NCI-H187 (cell line): ENCODE measurements at places on chromosomes 3 and 15.
A peak's percentile ranks its signal among the peaks of the same experiment; 100 is the strongest.

GRCh38 chr3:123344175-123344906, 104.5 kb downstream of the ADCY5 start:
- no peak for DNase-seq

DNA sequence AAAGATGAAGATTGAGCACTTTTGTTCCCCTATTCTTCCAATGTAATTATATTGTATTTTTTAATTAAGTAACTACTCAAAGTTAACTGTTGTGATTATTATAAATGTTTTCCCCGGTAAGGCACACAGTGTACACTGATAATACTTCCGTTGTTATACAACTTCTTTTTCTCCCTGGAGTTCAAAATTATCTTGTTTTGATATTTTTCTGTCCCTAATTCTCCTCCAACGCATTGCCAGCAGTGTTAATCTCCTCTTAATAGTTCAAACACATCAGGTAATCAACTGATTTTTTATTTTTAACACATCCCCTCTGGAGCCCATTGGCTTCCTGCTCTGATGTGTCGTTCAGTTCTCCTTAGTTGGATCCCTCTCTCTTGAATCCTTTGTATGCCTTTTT, 32.3 kb upstream of the MFSD1 start:
- DNase-seq = no peak

DNA sequence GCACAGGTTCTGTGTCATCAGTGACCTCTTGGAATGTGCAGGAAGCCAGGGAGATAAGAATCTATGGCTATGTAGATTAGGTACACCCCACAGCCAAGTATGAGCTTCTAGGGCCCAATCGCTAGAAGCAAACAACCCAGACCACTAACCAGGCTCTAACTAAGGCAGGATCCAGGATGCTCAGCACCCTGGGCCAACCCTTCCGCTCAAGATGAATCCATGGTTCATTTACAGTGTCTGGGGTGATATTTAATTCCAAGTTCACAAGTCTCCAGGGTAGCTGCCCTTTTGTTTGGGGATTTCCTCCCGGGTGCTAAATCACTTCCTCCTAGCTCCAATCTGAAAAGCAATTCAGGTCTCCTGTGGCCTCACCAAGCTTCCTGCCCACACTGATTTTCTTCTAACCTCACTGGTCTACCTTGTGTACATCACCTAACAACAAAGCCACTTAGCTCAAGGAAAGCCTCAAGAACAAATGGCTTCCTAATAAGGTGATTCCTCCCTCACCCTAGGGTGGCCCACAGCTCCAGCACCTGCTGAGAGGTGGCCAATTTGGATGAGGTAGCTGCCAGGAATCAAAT, 2.4 kb downstream of the EHD4 start:
- no peak for DNase-seq

DNA sequence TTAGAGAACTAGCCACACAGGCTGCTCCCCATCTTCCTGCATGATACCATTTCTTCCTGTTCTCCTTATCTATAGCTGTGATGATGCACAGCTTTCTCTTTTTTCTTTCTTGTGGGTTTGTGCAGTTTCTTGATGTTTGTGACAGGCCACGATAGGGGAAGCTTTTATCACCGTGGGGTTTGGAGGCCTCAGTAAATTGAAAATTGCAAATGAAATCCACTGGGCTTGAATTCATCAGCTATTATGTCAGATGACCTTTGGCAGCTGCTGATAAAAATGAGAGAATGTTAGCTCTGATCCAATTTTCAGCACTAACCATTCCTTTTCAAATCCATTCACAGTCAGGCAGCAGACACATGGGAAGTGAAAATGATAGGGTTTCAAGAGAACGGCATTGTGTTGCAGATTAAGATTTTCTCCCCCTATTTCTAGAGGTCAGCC, 176.9 kb upstream of the SOX2 start:
- DNase-seq = no peak

DNA sequence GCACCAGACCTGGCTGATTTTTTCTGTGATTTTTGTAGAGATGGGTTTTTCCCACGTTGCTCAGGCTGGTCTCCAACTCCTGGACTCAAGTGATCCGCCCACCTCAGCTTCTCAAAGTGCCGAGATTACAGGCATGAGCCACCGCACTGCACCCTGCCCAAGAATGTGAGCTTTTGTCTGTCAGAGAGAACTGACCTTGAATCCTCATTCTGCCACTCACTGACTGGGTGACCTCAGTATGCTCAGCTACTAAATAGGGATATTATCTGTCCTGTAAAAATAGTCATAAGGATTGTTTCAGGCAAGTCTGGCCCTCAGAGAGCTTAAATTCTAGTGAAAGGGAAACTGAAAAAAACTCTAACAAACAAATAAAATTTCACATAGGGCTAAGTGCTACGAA, 2.1 kb upstream of the RFT1 start:
- no peak for DNase-seq

DNA sequence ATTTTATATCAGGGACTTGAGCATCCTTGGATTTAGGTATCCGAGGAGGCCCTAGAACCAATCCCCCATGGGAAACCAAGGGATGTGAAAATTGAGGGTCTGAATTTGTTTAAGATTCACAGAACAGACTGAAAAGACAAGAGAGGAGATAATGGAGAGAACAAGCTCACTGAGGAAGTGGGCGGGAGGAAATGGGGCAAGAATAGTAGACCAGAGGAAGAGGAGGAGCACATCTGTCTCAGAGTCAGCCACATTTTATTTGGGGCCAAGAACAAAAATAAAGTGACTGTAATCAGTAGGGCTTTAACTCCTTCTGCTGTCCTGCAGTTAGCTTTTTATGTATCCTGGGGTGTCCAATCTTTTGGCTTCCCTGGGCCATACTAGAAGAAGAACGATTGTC, 63.8 kb downstream of the BLM start:
- DNase-seq = no peak

DNA sequence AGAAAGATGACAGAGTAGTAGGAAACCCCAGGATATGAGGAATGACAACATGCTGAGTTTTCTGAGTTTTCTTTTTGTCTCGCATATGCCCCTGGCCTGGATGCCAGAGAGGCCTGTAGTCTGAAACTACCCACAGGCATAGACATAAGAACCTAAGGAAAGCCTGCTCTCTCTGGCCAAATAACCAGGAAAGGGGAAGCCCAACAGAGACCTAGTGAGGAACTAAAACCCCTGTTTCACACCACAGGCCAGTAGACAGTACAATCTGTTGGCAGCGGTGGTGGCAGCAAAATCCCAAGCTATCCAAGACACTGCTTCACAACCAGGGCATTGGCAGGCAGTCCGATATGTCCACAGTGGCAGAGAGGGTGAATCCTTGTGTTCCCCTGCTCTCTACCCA, 55.0 kb upstream of the DCP1A start:
- DNase-seq = no peak

- no peak for DNase-seq
Observed at GRCh38 chr3:192482809-192483208, 244.5 kb downstream of the FGF12 start.

DNA sequence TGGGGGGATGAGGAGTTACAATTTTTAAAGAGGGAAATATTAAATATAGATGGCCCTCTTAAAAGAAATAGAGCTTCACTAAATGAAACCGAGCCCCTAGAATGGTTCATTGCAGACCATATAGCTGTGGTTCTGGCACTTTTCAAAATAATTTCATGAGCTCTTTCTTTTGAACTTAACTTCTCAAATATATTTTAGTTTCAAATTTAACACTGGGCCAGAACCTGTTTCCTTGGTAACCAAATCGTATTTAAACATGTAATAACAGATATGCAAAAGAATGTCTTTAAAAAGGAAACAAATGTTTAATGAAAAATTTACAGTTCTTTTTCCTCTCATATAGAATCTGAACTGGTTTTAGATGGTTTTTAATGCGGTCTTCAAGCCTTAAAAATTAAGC, 20.1 kb downstream of the ZBTB38 start:
- peak; percentile 39 for DNase-seq

DNA sequence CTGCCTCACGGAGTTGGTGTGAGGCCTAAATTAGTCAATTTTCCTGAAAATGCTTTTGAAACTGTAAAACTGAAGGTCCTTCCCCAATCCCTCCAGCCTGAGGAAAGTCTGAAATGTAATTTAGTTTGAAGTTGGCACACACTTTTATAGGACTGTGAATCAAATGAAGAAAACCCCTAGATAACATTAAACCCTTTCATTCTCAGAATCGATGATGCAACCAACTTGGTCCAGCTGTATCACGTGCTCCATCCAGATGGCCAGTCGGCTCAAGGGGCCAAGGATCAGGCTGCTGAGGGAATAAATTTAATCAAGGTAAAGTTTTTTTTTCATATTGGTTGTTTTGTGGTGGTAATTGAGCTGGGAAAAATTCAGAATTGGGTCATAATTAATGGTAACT, 11.7 kb downstream of the MRPS22 start:
- no peak for DNase-seq

DNA sequence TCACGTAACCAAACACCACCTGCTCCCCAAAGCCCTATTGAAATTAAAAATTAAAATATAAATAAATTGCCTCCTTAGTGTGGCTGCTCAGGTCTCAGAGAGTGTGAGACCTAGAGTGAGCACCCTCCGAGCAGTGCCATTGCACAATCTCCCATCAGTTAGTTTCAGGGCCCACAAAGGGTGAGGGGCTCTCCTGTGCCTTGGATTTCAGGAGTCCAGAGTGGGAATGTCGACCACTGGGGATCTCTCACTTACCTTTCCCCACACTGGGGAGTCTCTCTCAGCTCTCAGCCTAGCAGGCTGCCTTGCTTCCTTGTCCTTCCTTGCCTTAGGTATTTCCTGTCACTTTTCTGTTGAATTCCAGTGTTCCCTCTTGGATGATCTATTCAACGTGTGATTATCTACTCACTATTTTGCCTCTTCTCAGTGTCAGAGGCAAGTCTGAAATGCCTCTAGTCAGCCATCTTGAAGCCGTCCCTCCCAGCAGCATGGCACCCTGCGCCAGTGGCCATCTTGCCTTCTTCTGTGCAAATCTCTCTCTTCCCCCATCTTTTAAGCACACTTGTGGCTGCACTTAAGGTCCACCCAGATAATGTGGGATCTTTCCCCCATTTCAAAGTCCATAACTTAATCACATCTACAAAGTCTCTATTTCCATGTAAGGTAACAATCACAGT, 119.3 kb downstream of the LRRK1 start:
- DNase-seq = no peak

- DNase-seq = peak; percentile 26
Observed at GRCh38 chr3:63911873-63912767, at the start of gene SCAANT1. Gene SCAANT1, minus strand, starts transcription at chr3:63912383.

DNA sequence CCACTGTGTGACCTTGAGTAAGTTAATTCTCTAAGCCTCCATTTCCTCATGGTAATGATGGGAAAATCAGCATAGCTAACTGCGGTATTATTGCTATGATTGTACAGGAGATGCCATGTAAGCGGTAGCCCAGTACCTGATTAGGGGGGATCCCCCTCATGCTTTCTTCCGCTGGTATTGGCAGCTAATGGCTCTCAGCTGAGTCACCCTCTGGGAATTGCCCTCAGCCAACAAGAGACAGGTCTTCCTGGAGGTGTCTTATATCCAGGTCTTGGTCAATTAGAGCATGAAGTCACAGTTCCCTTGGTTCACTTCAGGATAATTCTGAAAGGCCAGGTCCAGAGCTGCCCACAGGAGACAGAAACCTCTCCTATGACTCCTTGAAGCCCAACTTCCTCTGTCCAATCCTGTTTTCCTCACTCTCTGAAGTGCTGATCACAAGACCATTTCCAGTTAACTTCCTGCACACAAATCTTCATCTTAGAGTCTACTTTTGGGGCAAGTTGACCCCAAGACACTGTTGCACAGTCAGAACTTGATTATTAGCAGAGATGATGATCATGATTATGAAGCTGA, 724.7 kb upstream of the ZNF385D start:
- DNase-seq = no peak

GRCh38 chr15:94293411-94294402, 62.3 kb downstream of the MCTP2 start:
- no peak for DNase-seq

GRCh38 chr3:42067326-42067725, 23.8 kb upstream of the TRAK1 start:
- DNase-seq = no peak

DNA sequence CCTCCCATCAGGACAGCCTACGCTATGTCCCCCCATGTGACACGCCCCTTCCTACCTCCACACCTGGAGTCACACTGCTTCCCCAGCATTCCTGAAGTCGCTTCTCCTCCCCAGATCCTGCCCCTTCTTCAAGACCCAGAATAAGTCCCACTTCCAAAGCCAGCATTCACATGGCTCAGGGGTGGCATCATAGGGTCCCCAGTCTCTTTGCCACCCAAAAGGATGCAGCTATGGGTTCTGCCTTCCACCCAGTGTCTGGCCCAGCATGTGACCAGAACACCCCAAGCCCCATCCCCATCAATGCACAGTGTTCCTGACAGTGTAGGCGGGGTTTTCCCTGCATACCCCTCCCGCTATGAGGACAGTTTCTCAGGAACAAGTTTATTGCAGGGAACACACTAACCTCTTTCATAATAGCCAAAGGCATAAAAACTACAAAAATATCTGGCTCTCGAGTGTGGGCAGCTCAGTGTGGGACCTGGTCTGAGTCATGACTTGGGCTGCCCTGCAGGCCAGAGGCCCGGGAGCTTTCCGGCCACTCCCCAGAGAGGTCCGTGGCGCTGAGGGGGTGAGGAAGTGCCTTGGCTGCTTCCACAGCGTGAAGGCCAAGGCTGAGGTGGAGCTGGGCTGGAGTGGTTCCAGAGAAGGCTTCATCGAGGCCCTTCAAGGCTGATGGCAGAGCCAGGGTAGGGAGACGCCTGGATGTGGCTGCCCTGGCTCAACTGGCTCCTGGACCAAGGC, 5.8 kb downstream of the ISLR start:
- DNase-seq = no peak

DNA sequence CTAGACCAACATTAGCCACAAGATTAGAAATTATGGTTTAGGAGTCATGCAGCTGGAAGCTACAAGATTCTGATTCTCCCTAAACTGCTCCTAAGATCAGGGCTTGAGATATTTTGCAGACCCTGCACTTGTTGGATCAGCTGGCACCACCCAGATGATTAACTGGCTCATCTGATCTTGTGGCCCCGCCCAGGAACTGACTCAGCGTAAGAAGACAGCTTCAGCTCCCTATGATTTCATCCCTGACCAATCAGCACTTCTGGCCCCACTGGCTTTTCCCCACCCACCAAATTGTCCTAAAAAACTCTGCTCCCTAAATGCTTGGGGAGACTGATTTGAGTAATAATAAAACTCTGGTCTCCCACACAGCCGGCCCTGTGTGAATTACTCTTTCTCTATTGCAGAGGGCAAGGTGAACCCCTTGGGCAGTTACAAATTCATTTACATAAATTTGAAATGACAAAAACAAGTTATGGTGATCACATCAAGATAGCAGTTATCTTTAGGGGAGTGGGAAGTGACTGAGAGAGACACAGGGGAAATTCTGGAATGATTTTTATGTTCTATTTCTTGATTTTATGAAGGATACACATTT, 76.5 kb downstream of the CD200R1L start:
- no peak for DNase-seq

DNA sequence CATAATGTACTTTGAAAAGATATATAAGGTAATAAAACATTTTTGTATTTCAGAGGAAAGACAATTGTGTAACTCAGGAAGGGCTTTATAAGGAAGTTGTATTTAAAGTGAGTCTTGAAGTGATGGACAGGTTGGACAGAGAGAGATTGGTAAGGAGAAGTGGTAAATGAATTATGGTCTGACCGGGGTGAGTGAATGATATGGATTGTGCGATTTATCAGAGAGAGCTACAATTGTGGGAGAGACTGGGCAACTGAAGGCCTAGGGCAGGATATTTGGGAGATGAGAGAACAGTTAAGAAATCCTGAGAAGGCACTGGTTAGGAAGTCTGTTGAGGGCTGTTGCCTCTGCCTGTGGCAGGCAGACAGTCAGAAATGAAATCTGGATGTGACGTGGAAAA, 14.8 kb downstream of the IL1RAP start:
- DNase-seq = no peak

- no peak for DNase-seq
Observed at GRCh38 chr3:29705906-29706844, 425.3 kb downstream of the RBMS3 start.
